ENCODE measurements at places on chromosomes 1 and 21. TPM values are rescaled to one million over a fixed set of nuclear protein-coding genes. Genes with fewer than 3 reads are reported as not detected.

- peak overlapping the region; percentile 80 for H3K27ac ChIP-seq
- H3K27me3 ChIP-seq = no peaks in the 10 kb centered on the region
- H3K4me3 ChIP-seq = no peak overlapping the region
- DNase-seq = no peak
These were observed 64.9 kb downstream of the MACF1 start for GRCh38 chr1:39269349-39269748.

GRCh38 chr1:202967684-202968281 lies 726 bp upstream of the CYB5R1 start:
- DNase-seq = no peak
- peaks cover 6% of the 10 kb centered on the region for H3K36me3 ChIP-seq
- peaks cover 50% of the 10 kb centered on the region for H3K4me1 ChIP-seq
- peak overlapping the region; percentile 89 for H3K27ac ChIP-seq
- H3K4me3 ChIP-seq = peak overlapping the region; percentile 78

DNA sequence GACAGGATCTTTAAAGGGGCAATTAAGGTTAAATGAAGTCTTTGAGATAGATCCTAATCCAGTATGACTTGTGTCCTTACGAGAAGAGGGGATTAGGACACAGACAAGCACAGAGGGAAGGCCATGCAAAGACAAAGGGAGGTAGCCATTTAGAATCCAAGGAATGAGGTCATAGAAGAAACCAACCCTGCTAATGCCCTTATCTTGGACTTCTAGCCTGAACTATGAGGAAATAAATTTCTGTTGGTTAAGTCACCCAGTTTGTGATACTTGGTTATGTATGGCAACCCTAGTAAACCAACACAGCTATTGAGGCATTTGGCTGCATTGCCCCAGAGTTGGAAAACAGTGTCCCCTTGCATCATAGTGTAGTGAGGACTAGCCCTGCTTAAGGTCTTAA lies 121.3 kb downstream of the MAST2 start:
- peaks cover 12% of the 10 kb centered on the region for H3K4me1 ChIP-seq
- H3K4me3 ChIP-seq = no peak overlapping the region
- no peak for DNase-seq
- H3K36me3 ChIP-seq = no peaks in the 10 kb centered on the region
- H3K27me3 ChIP-seq = no peaks in the 10 kb centered on the region

DNA sequence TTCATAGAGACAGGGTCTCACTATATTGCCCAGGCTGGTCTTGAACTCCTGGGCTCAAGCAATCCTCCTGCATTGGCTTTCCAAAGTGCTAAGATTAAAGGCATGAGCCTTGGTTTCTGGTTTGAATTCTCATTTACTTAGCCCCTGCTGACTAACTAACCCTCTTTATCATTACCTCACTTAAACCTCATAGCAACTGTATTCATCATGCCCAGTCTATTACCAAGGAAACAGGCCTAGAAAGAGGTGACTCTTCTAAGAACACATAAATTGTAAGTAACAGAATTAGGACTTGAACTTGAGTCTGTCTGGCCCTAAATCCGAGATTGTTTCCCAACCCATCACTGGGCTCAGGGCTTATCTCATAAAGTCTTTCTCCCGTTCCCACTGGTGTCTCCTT lies 44.2 kb downstream of the TMEM53 start:
- H3K4me1 ChIP-seq = peaks cover 37% of the 10 kb centered on the region
- H3K27me3 ChIP-seq = no peaks in the 10 kb centered on the region
- no peak for DNase-seq
- H3K4me3 ChIP-seq = no peak overlapping the region

GRCh38 chr1:216820345-216820744 lies 97.1 kb upstream of the ESRRG start:
- H3K4me3 ChIP-seq = no peak overlapping the region
- DNase-seq = no peak
- no peaks in the 10 kb centered on the region for H3K4me1 ChIP-seq
- H3K27me3 ChIP-seq = no peaks in the 10 kb centered on the region
- no peaks in the 10 kb centered on the region for H3K36me3 ChIP-seq

DNA sequence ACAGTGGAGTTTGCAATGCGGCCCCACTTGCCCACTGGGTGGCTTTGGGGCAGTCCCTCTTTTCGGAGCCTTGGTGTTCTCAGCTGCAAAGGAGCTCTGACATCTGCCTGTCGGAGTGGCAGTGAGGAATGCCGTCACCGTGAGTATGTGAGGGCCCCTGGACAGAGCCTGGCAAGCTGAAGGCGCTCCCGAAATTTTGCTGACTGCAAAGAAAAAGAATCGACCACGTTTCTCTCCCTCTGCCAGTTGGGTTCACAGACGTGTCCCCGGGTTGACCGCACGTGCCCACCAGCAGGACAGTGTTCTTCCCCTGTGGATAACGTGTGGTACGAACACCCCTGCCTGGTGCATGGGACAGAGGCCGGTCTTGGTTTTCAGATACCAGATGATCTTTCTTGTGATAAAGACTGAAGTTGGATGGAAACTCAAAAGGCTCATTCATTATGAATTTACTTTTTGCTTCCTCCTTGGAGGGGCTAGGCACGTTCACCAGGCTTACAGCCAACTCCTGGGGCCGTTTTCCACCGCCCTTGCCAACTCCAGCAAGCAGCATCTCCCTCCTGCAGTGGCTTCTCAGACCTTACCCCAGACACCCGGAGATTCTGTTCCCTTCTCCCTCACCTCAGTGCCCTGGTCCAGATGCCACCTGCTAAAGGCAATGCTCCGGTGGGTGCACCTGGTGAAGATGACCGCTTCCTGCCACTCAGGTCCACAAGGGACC lies 29.7 kb downstream of the ECE1 start:
- H3K27me3 ChIP-seq = no peaks in the 10 kb centered on the region
- H3K36me3 ChIP-seq = peaks cover 60% of the 10 kb centered on the region
- H3K27ac ChIP-seq = no peak overlapping the region
- DNase-seq = no peak
- H3K4me1 ChIP-seq = peaks cover 19% of the 10 kb centered on the region

GRCh38 chr1:47951026-47951425 lies 46.2 kb downstream of the TRABD2B start:
- H3K4me3 ChIP-seq = no peak overlapping the region
- H3K36me3 ChIP-seq = no peaks in the 10 kb centered on the region
- no peaks in the 10 kb centered on the region for H3K4me1 ChIP-seq
- H3K27me3 ChIP-seq = no peaks in the 10 kb centered on the region

DNA sequence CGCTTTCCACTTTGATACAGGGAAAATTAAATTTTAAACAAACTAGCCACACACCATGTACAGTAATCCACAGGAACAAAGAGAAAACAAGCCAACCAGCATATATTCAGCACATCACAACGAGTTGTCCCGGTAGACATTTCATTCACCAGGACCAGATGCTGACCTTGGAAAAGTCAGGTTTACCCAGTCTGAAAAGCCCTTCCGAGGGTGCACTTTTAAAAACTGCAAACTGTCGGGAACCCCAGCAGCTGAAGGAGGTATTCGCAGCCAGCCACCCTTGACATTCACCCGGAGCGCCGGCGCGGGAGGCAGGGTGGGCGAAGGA lies 1.2 kb downstream of the MCOLN3 start:
- peaks cover 18% of the 10 kb centered on the region for H3K4me1 ChIP-seq
- peaks cover 68% of the 10 kb centered on the region for H3K27me3 ChIP-seq
- H3K36me3 ChIP-seq = no peaks in the 10 kb centered on the region
- H3K4me3 ChIP-seq = peak overlapping the region; percentile 57

GRCh38 chr1:226872437-226872836 lies 2.0 kb downstream of the PSEN2 start:
- H3K4me1 ChIP-seq = peaks cover 37% of the 10 kb centered on the region
- no peak for DNase-seq
- no peak overlapping the region for H3K27ac ChIP-seq
- H3K4me3 ChIP-seq = no peak overlapping the region

- no peak overlapping the region for H3K27ac ChIP-seq
- DNase-seq = no peak
- H3K36me3 ChIP-seq = no peaks in the 10 kb centered on the region
These were observed 96.3 kb upstream of the TMPRSS15 start for GRCh38 chr21:18499761-18500376.

- peaks cover 23% of the 10 kb centered on the region for H3K4me1 ChIP-seq
- H3K4me3 ChIP-seq = no peak overlapping the region
- DNase-seq = no peak
- no peak overlapping the region for H3K27ac ChIP-seq
These were observed 157.0 kb upstream of the COA6 start for GRCh38 chr1:234216116-234216703.

GRCh38 chr1:229385853-229386456 lies 43.1 kb upstream of the CCSAP start:
- H3K4me3 ChIP-seq = no peak overlapping the region
- H3K36me3 ChIP-seq = no peaks in the 10 kb centered on the region
- H3K27ac ChIP-seq = no peak overlapping the region
- no peaks in the 10 kb centered on the region for H3K4me1 ChIP-seq
- DNase-seq = no peak
- H3K27me3 ChIP-seq = no peaks in the 10 kb centered on the region

DNA sequence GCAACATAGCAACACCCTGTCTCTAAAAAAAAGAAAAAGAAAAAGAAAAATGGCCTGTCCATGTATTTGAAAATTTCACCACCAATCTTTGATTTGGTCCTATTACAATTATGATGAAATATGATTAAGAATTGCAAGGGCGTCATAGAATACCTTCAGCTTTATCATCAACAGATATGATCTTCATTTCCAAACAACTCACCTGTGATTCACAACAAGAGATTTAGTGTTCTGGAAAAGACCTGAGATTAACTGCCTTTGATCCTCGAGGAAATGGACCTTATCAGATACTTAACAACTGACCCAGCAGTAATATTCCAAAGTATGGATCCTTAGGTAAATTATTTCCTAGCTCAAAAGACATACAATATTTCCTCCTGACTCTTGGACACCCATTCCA lies 3.5 kb upstream of the GSTM4 start:
- H3K27ac ChIP-seq = no peak overlapping the region
- H3K4me1 ChIP-seq = peaks cover 26% of the 10 kb centered on the region
- H3K36me3 ChIP-seq = no peaks in the 10 kb centered on the region
- H3K27me3 ChIP-seq = no peaks in the 10 kb centered on the region
- H3K4me3 ChIP-seq = no peak overlapping the region

DNA sequence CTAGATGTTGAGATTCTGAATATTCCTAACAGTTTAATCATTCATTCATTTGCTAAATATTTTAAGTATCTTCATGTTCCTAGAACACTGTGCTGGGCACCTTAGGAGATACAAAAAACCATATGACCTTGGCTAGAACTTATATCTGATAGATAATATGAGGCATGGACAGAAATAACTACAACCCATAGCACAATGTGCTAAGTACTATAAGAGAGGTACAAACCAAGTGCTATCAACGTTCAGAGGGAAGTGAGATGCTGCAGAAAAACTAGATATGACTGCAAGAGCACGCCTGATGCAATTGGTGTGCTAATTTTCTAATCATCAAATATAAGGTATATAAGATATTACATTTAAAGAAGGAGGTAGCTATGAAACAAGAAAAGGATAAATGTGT lies 10.7 kb downstream of the NMNAT2 start:
- H3K4me1 ChIP-seq = no peaks in the 10 kb centered on the region
- no peak overlapping the region for H3K27ac ChIP-seq
- H3K4me3 ChIP-seq = no peak overlapping the region
- no peak for DNase-seq
- H3K27me3 ChIP-seq = no peaks in the 10 kb centered on the region

- peaks cover 53% of the 10 kb centered on the region for H3K4me1 ChIP-seq
- H3K4me3 ChIP-seq = peak overlapping the region; percentile 86
- H3K27me3 ChIP-seq = peaks cover 13% of the 10 kb centered on the region
- peak; percentile 95 for DNase-seq
These were observed 161.2 kb downstream of the RUNX1 start for GRCh38 chr21:34887725-34888568.

DNA sequence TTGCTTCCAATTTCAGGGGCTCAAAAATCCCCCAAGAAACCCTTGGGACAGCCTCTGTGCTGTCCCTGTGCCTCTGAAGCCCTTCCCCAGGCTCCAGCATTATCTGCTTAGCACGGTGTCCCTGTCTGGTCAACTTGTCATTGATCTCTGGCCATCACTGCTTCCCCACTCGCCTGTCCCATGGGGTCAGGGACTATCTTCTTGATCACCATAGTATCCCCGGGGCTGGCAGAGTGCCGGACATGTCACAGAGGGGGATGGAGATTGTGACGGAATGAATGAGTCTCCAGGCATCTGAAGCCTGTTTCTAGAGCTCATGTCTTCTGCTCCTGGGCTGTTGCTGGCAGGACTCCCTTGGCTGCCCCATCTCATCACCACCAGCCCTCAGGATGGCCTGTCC lies 99.4 kb upstream of the VAMP3 start:
- no peak overlapping the region for H3K4me3 ChIP-seq
- H3K27ac ChIP-seq = no peak overlapping the region
- no peaks in the 10 kb centered on the region for H3K36me3 ChIP-seq
- peaks cover 26% of the 10 kb centered on the region for H3K4me1 ChIP-seq

DNA sequence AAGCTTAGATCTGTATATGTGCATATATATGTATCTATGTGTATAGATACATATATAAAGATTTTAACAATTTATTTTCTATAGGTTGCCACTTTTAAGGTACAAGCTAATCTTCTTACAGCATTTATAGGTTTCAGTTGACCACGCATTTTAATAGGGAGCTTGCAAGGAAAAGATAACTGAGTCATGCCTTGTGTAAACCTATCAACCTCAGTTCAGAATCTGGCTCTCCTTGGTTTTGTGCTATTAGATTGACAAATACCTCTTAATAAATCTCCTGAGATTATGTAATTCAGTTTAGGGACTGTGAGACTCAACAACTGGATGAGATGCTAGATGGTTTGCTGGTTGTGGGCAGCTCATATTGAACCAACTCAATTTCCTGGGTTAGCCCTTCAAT lies 114.7 kb upstream of the SERBP1 start:
- no peak overlapping the region for H3K4me3 ChIP-seq
- no peak for DNase-seq
- no peak overlapping the region for H3K27ac ChIP-seq
- no peaks in the 10 kb centered on the region for H3K36me3 ChIP-seq

NBL1 gene
- total RNA-seq = 10.1 TPM

ADAMTS4 gene
- total RNA-seq = 23.2 TPM

FNDC10 gene
- total RNA-seq = 5.6 TPM

TRIM46 gene
- total RNA-seq = 1.2 TPM

SELE gene
- total RNA-seq = 0.40 TPM

MMP23B gene
- total RNA-seq = 5.8 TPM

PDE9A gene
- 25.8 TPM for total RNA-seq

GPR3 gene
- 0.28 TPM for total RNA-seq

OR2G3 gene
- not detected for total RNA-seq

LRRC7 gene
- total RNA-seq = not detected
